ENCODE measurements at places on chromosomes 6 and 20.

DNA sequence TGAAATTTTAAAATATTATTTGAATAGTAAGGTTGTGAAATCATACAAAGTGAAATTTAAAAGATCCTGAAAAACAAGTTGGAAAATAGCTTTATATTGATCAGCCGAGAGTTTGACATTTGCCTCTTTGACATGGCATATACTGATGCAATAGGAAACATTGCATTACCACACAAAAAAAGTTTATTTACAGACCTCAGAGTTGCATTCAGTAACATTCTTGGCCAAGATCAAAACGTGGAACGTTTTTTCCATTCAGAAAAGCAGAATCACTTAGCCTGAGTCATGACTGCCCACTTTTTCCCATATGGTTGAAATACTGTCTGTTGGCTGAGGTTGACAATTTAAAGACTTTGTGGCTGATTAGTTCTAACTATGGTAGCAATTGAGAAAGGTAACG lies 55.1 kb upstream of the BACH2 start:
- peak; percentile 29 for DNase-seq

DNA sequence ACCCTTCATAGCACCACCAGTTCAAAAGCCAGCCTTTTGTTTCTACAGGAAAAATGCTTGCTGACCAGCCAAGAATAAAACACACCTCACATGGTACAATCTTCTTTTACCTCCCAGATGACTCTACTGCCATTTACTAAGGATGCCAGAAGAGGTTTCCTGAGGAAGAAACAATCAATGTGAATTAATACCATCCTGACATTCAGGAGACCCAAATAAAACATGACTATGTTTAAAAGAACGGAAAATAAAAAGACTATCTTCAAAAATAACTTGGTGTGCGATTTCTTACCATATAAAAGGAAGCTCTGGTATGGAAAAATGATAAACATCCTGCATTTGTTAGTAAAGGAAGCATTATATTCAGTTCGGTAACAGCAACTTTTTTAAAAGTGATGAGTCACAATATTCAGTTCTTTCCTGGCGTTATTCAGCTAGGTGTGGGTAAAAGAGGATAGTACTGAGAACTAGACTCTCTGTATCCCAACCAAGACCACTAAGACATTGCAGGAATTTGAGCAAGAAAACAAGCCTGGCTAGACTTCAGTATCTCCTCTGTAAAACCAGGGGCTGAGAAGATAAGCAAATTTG lies 16.3 kb downstream of the COL21A1 start:
- DNase-seq = no peak

DNA sequence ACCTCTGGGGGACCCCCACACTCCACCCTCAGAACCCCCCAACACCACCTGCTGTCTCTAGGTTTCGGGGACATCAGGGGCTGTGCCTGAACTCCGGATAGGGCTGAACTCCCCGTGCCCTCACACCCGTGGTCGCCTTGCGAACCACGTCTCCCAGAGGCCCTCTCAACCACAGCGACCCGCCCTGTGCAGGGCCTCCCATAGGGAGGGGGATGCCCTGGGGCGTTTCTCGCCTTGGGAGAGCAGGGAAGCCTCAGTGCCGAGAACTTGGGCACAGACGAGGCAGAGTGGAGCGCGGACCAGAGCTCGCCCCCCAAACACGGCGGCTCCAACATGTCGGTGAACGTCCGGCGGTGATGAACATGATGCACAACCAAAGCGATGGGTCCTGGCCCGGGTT lies 6.8 kb downstream of the FRMD1 start:
- no peak for DNase-seq

DNA sequence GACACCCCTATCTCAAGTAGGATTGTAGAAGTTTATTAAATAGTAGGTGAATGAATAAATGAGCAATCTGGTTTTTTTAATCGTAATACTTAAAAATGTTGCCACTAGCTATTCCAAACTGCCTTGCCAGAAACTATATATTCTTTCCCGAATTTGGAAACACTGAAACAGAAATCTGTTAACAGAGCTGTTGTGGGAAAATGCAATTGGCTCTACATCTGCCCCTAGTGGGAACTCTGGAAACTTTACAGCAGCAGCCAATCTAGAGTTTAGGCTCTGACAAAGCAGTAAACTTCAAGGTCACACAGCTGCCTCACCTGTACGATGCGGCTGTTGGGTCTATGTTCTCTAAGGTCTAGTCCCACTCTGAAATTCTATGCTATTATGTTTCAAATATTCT lies 41.7 kb downstream of the SYNE1 start:
- peak; percentile 33 for DNase-seq

- peak; percentile 97 for DNase-seq
Observed at GRCh38 chr6:26045065-26045927, 41.9 kb upstream of the HFE start.

DNA sequence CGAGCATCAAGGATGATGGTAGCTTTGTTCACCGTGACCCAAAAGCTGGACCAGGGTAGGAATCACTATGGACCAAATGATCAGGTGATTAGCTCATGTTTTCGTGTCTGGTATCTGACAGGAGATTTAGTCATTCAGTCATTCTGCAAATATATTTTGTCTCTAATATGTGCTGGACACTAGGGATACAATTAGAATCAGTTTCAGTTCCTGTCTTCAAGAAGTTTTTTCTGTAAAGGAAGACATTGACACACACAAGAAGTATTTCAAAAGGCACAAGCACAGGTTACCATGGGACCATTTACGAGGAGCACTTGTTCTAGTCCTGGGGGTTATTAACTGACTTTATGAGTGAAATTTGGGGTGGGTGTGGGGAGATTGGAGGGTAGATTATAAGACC lies 244.9 kb downstream of the HIVEP2 start:
- no peak for DNase-seq

DNA sequence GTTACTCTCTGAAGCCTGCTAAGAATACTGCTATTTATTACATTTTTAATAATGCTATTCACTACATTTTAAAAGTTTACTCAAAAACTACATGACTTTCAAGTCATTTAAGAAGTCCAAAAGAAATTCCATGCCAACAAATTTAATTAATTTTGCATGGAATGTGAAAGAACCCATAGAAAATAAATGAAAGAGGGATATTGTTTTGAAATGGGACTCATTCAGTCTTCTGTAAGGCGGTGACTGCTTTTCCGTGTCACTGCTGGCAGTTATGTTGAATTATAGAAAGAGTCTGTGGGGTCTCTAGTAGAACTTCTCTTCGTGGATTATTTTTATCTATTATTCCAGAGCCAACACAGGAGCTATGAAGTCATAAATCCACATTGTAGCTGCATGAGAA lies 211.2 kb downstream of the LAMA2 start:
- peak; percentile 31 for DNase-seq

DNA sequence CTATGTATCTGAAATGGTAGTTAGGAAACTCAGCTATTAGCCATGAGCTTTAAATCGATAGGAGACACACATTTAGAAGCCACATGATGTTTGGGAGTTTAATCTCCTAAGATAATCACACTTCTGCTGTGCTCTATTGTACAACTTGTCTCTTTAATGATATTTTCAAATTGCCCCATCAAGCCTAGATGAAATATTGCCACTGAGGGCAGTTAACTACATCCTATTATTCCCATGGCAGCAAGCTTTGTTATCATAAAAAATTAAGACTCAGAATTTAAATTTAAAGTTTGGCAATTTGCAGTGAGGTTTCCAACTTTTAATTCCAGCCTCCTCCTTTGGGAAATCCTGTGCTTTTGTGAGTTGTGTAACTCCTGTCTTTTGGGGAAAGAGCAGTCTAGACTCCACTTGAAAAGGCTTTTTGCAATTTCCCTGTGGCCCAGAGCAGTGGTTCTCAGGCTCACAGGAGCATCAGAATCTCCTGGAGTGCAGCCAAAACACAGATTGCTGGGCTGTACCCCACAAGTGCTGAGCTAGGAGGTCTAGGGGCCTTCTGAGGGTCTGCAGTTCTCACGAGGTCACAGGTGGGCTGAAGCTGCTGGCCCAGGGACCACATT lies 792.4 kb downstream of the QKI start:
- no peak for DNase-seq

DNA sequence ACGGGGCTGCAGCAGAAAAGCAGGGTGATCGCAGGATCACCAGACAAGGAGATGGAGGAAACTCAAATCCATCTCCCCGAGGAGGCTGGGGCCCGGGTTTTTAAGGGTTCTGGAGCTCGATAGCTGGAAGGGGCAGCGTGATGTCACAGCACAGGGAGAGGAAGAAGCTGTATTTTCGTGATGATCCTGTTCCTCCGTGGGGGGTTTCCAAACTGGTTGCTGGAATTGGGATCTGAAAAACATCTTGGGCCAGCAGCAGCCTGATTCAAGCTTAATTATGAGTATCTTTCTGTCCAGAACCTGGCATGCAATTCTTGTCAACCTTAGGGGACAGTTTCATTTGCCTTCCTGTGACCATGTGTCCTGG lies 4.1 kb downstream of the CST7 start:
- no peak for DNase-seq

- DNase-seq = no peak
Observed at GRCh38 chr6:168071620-168072019, 7.4 kb downstream of the FRMD1 start.

DNA sequence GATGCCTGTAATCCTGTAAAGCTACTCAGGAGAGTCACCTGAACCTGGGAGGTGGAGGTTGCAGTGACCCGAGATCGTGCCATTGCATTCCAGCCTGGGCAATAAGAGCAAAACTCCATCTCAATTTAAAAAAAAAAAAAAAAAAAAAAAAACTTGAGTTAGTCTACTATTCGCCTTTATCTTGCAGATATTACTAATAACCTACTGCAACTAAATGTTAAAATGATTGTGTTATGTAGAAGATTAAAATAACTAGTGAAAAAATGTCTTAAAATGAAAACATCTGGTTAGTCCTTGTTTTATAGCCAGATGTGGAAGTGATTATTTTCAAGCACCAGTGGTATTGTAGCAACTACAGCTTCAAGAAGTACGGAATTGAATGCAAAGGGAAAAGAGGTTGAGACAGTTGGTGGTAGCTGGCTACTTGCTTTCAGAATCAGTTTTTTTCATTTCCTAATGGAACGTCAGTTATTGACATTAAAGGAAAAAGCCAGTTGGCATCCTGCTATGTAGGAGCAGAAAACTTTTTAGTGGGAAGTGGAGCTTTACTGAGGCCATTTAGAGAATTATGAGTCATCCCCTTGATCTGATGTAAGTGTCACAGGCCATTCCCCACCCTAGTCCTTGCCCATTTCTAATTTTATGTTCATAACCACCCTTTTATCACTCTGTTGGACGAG lies 43.8 kb upstream of the DYNLRB1 start:
- peak; percentile 57 for DNase-seq

DNA sequence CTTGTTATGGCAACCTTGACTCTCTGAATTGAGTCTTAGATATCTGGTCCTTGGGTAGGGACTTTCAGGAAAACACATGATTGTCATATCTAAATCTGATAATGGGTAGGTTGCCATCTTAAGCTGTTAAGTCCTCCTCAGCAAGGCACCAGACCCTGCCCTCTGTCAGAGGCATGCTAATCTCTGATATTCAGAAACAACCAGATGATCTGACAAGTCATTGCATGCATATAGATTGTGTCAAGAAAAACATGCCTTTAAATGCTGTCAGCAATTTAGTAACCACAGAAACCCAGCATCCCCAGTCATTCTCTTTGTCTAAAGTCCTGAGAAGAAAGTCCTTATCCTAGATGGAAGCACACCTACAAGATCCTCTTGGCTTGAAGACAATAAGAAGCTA lies 149.1 kb downstream of the EDN1 start:
- DNase-seq = no peak

GRCh38 chr6:105994118-105994590 lies 92.0 kb upstream of the PRDM1 start:
- peak; percentile 54 for DNase-seq

DNA sequence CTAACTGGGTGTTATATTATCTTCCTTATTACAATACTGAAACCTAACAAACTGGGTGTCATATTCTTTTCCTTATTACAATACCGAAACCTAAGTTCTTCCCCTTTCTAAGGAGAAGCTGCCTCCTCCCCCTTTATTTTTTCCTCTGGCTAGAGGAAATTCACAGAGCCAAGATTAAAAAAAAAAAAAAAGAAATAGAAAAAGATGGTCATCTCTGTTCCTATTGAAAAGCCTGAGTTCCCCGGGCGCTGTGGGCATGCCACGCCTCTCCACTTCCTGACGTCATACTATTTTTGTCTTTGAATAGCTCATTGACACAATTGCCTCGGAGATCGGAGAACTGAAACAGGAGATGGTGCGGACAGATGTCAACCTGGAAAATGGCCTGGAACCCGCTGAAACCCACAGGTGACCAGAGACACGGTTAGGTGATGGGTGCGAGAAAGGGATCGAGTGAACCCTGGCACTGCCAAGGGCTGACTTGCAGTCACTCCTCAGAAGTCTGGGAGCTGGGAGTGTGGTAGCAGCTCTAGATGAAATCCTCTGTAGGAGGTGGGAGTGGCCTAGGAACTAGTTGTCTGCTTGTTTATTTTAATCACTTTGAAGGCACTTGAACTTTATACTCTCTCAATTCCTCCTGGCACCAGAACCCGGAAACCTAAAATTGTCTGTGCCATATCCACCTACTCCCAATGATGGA lies 82.2 kb upstream of the NAA20 start:
- no peak for DNase-seq

GRCh38 chr6:25017932-25018567 lies 82.3 kb upstream of the RIPOR2 start:
- peak; percentile 91 for DNase-seq

GRCh38 chr6:84282550-84282949 lies 55.1 kb upstream of the CEP162 start:
- DNase-seq = peak; percentile 26

- no peak for DNase-seq
Observed at GRCh38 chr6:14269436-14269835, 151.9 kb downstream of the CD83 start.

- no peak for DNase-seq
Observed at GRCh38 chr6:140830666-140831065, 1302.1 kb upstream of the GJE1 start.

- no peak for DNase-seq
Observed at GRCh38 chr20:3932277-3932676, 43.1 kb downstream of the PANK2 start.

GRCh38 chr6:151110576-151110905 lies 129.2 kb upstream of the AKAP12 start:
- DNase-seq = no peak

DNA sequence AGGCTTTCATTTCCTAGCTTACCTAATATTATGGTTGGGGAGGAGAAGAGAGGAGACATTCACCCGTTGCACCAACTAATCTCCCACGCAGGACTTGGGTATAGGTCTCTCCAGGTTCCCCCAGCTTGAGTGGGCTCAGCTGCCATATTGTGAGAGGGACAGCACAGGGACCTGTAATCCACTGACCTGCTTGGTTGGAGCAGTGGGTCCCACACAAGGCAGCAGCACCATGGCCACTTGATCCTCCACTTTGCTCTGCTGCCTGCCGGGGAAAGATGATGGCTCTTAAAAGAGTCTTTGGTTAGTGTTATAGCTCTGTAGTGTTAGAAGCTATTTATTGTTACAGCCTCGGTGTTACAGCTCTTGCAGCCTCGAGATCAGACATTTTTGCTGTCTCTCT lies 22.5 kb upstream of the ECHDC1 start:
- DNase-seq = no peak

All from cardiac fibroblast (primary cell).